ENCODE measurements at places on chromosomes 5 and 9.

DNA sequence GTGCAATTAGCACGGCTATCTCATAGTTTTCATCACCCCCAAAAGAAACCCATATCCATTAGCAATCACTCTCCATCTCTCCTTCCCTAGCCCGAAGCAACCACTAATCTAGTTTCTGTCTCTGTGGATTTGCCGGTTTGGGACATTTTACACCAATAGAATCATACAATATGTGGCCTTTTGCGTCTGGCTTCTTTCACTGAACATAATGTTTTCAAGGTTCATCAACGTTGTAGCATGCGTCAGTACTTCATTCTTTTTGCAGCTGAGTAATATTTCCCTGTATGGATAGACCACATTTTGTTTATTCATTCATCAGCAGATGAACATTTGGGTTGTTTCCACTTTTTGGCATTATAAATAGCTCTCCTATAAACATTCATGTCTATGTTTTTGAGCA, 75.4 kb upstream of the TBC1D2 start:
- no peak for DNase-seq

DNA sequence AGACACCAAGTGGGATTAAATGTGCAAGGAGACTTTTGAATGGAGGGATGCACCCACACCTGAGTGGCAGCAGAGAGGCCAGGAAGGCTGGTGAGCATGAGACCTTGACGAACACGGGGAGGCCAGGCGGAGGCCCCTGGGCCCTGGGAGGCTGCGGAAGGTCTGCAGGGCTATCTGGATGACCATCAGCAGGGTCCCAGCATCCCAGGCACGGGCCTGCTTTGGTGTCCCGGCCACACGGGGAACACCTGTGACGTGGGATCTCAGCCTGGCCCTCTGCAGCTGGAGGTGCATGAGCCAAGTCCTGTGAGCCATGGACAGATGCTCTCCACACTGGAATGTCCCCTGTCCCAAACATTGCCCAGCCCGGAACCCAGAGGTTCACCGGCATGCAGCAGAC, 174.0 kb upstream of the FOXD4L5 start:
- DNase-seq: no peak

DNA sequence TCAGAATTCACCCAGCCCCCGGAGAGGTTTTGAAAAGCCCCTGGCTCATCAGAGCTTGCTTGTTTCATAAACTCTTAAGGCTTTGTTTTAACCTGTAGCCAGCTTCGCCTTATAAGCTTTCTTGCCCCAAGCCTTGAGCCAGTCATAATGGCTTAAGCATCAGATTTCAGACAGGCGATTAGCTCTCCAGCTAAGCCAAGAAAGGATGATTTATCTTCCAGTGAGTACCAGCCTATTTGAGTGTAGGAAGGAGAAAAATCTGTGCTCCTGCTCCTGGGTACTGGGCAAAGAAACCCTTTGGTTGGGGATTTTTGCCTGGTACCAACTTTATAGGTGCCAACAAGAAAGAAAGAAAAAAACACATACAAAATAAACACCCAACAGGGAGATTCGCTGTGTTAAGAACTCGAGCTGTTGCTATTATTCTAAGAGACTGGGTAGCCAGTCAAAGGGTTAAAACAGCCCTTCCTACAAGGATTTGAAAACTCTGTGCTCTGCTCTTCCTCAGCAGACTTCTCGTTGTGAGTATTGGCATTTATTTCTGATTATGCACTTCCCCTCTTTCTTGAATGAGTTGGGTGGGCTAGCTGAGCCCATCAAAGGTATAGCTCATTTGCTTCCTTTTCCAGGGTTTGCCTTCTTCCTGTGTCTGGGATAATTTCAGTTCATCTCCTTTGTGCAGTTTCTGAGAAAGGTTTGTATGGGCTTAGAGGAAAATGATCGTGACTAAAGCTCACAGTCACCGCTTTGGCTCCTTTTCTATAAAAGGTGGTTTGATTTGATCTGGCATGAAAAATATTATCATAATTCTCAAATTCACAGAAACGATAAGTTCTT, 157.2 kb upstream of the DMRT1 start:
- no peak for DNase-seq

DNA sequence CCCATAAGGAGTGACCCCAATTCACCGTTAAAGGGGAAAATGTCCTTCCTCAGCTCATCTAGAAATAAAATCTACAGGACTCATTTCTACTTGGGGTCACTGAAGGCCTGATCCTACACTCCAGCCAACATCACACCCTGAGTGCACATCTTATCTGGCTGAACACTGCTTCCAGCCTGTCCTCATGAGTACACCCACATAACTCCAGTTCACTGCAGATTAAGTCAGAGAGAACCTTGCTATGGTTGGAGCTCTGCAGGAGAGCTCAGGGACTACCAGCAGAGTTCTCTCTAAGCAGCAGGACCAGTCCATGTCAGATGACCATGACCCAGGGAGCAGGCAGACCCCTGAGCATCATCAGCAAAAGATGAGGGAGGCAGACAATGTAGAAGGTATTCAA, 126.9 kb upstream of the MAP3K1 start:
- no peak for DNase-seq

Data from activated gamma-delta T cell treated with Interleukin-2 at 50 U/mL for 16 hours (primary cell).